ENCODE measurements at places on chromosomes 3 and 15.

DNA sequence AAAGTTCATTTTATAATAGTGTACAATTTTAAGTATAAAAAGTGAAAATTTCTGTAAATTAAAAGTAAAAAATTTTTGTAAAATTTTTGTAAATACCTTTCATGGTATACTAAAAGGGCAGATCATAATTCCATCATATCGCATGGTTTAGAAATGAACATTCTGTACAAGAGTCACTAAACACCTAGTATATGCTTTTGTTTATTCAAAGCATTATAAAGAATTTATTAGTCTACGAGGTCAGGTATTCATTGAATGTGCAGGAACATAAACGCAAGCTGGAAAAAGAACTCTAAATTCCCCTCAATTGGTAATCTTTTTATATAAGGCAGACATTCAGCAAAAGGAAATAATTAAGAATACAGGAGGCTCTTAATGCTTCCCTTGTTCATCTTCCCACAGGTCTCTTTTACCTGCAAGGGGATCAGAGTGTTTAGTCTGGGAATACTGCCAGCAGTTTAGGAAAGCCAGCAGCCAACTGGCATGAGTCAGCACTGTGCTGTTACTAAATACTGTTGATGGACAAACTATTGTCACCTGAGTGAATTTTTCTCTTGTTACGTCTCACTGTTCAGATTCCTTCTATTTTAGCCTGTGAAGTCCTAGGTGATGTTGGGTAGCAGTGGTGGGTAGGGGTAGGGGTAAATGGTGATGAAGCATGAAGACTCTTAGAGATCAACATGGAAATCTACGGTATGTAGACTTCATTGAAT is 70.1 kb downstream of the UQCC5 start:
- DNase-seq: no peak

GRCh38 chr3:11211531-11212298 is 57.4 kb downstream of the HRH1 start:
- DNase-seq: no peak

DNA sequence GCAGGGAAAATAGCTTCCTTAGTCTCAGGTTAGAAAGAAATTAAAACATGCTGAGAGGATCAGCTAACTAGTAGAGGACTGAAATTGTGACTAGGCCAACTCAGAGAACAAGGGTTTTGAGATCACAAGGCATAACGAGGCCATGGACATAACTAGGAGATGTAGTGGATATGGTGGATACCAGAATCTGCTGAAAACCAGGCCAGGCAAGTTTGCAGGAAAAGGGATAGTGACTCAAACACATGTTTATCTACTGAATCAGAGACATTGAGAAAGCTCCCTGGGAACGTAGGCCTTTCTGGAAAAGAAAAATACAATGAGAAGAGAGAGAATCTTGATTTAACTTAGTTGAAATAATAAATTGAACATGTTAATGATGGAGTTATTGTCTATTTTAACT is 326.5 kb upstream of the GBE1 start:
- DNase-seq: no peak

- DNase-seq: no peak
These were observed 759.7 kb downstream of the NTRK3 start for GRCh38 chr15:87496795-87497194.

- no peak for DNase-seq
These were observed 27.0 kb downstream of the PTH1R start for GRCh38 chr3:46904303-46905212.

GRCh38 chr3:125684199-125684598 is 88.9 kb upstream of the OSBPL11 start:
- no peak for DNase-seq

Measured in activated CD4-positive, alpha-beta T cell treated with anti-CD3 and anti-CD28 coated beads, Interleukin-2, amount 50 U/mL, for 4 hours (primary cell).